SW480 (cell line): ENCODE measurements at places on chromosomes 4 and X.

DNA sequence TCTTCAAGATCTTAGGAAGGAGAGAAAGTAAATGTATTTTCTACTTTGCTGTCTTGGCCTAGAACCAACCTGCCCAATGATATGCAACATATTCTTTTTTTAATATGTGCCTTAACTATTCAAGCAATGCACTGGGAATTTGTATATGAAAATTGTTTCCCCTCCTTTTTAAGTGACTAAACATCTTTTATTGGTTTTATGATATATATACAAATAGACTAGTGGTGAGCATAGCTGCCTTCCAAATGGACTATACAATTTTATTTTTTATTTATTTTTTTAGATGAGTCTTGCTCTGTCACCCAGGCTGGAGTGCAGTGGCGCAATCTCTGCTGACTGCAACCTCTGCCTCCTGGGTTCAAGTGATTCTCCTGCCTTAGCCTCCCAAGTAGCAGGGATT is 10.3 kb downstream of the NOCT start:
- DNase-seq = no peak

- DNase-seq = no peak
Measured at GRCh38 chrX:129577473-129577872, 37.4 kb downstream of the OCRL start.

DNA sequence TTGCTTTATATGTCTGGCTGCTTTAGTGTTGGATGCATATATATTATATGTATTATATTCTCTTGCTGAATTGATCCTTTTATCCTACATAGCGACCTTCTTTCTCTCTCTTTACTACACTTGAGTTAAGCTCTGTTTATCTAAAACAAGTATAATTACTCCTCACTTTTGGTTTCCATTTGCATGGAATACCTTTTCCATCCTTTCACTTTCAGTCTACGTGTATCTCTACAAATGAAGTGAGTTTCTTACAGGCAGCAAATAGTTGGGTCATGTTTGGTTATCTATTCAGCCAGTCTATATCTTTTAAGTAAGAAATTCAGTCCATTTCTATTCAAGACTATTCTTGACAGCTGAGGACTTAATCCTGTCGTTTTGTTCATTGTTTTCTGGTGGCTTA is 167.5 kb upstream of the USP38 start:
- no peak for DNase-seq

- DNase-seq = no peak
Measured at GRCh38 chr4:4888695-4889094, 29.2 kb downstream of the MSX1 start.

DNA sequence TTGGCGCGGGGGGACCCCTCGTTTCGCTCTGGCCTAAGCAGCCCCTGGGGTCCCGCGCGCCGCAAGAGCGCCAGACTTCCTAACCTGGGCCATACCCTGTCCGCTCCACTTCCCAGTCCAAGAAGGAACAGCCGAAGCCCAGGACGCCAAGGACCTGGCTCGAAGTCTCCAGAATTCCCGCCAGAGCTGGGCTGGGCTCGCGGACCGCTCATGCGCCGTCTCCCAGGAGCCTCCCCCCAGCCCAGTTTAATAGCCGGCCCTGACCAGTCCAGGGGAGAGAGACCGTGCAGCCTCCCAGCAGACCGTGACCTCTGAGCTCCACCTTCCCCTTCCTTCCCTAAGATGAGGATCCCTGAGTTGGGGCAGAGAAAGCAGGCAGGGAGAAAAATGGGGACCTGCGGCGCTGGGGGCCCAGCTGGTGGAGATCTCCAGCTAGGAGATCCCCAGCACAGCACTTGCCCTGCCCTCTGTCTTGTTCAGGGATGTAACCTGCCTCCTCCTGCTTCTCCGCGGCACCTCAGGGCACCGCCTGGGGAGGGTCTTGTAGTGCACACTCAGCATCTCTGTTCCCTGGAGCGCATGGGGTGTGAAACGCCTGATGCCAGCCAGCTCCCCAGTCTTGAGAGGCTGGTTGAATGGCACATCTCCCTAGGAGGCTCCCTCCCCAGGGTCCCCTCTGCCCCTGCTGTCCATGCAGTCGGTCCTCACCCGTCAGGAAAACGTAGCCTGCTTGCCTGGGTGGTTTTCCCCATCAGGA is 1.2 kb upstream of the LETM1 start:
- no peak for DNase-seq

DNA sequence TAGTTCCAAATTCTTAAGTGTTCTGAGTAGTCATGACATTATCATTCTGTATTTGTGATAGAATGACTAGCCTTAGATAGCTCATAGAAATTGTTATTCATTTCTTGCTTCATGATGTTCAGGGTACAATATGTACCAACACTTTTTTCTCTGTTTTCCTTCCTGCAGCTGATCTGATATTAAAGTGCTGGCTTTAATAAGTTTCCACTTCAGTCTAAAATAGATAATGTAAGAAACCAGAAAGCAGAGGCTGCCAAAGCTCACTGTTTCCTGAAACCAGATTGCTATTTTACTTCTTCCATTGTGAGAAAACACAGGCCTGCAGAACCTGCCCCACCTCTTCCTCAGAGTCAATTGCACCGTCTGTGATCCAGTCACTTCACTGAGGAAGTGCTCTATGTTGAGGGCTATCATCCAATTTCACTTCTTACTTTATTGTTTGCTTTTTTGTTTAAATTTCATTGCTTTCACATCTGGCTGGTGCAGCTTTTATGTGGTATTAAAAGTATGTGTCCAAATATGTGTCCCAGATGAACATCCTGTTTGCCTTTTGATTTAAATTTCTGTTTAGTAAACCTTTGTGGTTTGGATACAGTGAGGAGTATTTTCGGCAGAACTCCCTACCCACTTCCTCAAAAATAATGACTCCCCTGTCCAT is 652.1 kb downstream of the ANKRD50 start:
- DNase-seq = peak; percentile 65

GRCh38 chrX:39542316-39542715 is 555.4 kb downstream of the BCOR start:
- no peak for DNase-seq

GRCh38 chr4:145723336-145723735 is 43.4 kb downstream of the C4orf51 start:
- no peak for DNase-seq

DNA sequence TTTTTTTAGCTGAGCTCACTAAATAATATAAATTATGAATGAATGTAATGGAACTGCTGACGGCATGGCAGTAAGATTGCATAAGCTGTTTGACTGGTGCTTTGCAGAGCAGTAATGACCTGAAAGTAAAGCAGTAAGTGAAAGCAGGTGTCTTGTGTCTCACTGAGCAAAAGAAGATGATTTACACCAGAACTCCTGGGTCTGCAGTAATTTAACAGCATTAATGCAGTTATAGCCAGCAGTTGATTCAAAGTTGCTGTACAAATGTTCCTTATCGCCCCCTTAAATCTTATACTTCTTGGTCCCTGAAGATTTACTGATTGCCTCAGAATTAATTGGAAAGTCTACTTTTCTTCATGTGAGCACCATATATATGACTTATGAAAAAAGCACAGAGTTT is 187.7 kb downstream of the DCTD start:
- no peak for DNase-seq

GRCh38 chr4:74654230-74654681 is 140.1 kb downstream of the BTC start:
- DNase-seq = peak; percentile 71

- peak; percentile 1 for DNase-seq
Measured at GRCh38 chrX:107117993-107118321, 665 bp downstream of the RBM41 start.

DNA sequence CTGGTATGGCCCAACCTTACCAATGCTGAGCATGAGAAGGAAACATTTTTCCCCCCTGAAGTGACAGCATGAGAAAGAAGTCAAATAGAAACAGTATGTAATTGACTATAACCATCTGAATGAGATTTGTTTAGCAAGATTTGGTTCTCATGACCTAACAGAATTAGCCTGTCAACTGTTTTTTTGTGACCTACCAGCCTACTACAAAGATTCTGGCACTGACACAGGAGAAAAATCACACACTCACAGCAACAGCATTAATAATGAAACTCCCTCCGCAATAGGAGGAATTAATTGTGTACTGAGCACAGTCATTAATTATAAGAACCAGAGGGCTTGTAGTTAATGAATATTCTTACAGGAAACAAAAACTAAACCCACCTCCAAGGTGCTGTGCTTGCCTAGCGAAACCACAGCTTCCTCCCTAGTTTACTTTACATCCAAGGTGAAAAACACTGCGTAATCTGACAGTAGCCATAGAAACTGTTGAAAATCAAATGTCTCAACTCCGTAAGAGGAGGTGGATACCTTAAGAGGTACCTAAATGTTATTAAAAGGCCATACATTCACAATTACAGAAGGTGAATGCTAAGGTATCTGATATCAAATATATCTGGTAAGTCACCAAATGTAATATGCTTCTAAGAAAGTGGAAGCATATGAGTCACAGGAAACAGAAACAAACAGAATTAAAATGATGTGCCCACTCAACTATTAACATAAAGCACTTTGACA is 34.9 kb downstream of the MMRN1 start:
- DNase-seq = no peak

DNA sequence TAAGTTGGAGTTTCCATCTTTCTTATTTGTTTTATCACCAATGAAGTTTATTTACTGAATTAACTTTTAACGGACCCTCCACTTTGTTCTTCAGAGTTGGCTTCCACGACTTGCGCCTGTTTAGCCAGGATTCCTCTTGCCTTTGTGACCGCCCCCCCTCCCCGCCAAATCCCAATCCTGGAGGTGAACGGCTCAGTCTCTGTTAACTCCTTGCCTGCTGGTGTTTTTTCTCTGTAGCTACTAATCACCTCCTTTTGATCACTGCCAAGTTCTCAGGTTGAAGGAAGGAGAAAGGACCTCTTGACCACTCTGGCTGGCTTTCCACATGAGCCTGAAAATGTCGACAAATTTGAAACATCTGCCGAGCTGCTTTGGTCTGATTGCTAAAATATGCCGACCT is 46.8 kb upstream of the BCOR start:
- no peak for DNase-seq

- peak; percentile 27 for DNase-seq
Measured at GRCh38 chrX:69546417-69546816, 42.3 kb downstream of the NALF2 start.

GRCh38 chr4:162401021-162401420 is 237.2 kb upstream of the FSTL5 start:
- DNase-seq = no peak

DNA sequence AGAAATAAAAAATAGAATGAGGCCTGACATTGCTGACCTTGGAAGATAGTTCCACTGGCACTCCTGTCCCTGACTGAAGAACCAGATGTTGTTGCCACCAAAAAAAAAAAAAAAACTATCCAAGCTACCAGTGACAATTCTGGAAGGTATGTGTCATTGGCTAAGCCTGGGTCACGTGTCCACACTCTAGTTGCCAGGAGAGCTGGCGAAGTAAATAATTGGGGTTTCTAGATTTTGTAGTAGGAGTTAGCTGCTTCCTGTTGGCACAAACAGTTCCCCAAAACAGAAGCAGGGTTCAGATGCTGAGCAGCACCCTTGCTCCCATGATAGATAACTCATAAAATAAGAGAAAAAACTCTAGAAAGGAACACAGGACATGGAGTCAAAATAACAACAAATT is 20.5 kb downstream of the MND1 start:
- no peak for DNase-seq

DNA sequence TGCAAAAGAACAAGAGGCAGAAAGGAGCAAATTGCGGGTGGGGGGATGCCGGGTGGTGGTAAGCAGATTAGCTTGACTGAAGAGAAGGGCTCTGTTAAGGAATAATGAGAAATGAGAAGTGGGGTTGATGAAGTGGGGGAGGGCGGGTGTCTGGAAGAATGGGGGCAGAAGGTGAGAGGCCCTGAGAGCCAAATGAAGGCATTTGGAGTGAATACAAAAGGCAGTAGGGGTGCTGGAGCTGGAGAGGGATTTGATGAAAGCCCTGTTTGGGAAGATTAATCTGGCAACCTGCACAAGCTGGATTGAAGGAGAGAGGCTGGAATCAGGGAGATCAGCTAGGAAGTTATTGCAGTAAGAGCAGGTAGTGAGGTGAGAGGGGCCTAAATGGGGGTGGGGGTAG is 82.1 kb downstream of the GUCY2F start:
- no peak for DNase-seq

DNA sequence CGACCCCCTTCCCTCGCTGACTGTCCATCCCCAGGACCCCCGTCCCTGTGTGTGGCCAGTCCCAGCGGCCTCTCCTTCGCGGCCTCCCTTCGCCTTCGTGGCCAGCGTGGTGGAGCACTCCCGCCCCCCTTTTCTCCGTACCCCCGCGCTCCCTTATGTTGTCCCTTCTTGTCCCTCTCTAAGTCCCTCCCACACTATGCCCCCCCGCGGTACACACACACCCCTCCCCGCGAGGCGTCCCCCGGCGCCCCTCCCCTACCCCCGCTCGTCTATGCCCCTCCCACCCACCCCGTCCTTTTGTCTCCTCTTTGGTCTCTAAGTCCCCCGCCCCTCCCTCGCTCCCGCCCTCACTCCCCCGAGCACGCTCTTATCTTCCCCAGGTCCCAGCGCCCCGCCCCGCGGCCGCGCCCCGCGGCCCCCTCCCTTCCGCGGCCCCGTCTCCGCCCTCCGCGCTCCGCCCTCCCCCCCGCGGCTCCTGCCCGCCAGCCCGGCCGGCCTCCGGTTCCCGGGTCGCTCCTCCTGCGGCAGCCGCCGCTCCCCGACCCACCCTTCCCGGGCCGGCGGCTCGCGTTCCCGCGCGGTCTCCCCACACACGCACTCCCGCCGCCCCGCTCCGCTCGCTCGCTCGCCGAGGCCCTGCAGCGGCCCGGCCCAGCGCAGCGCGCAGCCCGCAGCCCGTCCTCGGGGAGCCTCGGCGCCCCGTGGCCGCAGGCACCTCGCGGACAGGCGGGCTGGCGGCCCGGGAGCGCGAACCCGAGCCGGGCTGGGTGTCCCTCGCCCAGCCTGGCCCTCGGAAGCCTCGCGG is 26.3 kb downstream of the UTP14A start:
- DNase-seq = peak; percentile 85

GRCh38 chr4:95431678-95432077 is 117.1 kb downstream of the UNC5C start:
- DNase-seq = no peak

DNA sequence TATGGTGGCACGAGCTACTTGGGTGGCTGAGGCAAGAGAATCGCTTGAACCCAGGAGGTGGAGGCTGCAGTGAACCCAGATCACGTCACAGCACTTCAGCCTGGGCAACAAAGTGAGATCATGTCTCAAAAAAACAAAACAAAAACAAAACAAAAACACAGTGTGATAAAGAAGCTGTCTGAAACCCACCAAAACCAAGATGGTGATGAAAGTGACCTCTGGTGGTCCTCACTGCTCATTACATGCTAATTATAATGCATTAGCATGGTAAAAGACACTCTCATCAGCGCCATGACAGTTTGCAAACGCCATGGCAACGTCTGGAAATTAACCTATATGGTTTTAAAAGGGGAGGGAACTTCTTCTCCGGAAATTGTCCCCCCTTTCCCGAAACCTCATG is 29.4 kb upstream of the OPHN1 start:
- DNase-seq = peak; percentile 58

GRCh38 chr4:94665500-94666404 is 92.0 kb upstream of the BMPR1B start:
- no peak for DNase-seq

GRCh38 chr4:128682942-128683666 is 126.4 kb upstream of the JADE1 start:
- DNase-seq = no peak
